NCI-H2081 treated with DMSO at 0.1 percent for 48 hours (cell line): ENCODE measurements at places on chromosomes 5 and 9.

DNA sequence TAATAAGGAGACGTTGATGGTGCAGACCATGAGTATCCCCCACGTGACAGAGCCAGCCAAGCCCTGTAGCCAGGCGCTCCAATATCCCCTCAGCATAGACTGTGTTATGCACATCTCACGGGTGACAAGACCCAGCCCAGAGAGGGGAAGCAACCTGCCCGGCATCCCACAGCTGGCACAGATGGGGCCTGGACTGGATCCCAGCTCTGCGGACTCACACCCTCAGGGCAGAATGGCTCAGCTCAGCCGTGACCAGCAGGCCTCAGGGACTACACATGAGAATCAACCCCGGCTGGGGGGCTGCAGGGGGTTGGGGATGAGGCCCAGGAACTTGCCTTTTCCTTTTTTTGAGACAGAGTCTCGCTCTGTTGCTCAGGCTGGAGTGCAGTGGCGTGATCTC, 11.7 kb downstream of the FIBCD1 start:
- DNase-seq: no peak

- DNase-seq: no peak
Measured at GRCh38 chr5:74112372-74113195, 486.6 kb downstream of the ARHGEF28 start.

- DNase-seq: no peak
Measured at GRCh38 chr9:113222482-113222841, 1.1 kb downstream of the SLC31A1 start.

GRCh38 chr9:86644675-86645034, 290.4 kb upstream of the TUT7 start:
- no peak for DNase-seq

DNA sequence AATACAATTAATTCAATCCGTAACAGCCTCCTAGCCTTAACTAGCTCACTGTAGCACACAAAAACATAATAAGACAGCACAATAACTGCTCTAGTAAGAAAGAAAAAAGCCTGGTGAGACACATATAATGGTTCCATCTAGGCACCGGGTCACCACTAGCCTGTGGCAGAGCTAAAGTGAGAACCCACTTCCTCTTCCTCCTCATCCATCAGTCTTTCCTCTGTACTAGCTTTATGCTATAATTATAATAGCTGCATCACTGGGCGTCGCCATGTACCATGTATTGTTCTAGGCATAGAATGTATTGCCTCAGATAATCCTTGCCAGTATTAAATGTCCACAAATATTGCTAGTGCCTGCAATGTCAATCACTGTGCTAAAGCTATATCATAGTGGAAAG, 23.1 kb downstream of the ADRB2 start:
- DNase-seq: no peak

DNA sequence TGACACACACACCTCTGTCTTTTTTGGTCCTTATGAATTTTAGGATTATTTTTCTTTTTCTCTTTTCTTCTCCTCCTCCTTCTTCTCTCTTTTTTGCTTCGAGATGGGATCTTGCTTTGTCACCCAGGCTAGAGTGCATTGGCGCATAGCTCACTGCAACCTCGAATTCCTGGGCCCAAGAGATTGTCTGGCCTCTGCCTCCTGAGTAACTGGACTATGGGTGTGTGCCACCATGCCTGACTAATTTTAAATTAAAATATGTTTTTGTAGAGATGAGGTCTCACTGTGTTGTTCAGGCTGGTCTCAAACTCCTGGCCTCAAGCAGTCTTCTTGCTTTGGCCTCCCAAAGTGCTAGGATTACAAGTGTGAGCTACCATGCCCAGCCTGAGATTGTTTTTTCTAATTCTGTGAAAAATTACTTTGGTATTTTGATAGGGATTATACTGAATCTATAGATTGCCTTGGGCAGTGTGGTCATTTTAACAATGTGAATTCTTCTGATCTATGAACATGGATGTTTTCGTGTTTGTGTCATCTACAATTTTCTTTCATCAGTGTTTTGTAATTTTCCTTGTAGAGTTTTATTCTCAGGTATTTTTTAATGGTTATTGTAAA, 7.7 kb downstream of the AHRR start:
- DNase-seq: no peak

DNA sequence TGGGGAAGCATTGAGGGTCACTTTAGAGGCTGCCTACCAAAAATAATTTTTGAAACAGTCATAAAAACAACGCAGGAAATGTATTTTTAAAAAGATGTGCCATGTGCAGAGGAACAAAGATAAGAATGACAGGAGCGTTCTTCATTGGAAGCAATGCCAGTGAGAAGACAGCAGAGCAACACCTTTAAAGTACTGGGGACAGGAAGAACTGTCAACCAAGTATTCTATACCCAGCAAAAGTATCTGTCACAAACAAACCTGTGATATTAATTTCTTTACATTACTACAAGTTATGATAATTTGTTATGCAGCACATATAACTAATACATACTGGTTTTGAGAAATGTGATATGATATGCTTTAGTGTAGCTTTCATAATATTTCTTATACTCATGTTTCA, 675.6 kb downstream of the IRX1 start:
- no peak for DNase-seq

DNA sequence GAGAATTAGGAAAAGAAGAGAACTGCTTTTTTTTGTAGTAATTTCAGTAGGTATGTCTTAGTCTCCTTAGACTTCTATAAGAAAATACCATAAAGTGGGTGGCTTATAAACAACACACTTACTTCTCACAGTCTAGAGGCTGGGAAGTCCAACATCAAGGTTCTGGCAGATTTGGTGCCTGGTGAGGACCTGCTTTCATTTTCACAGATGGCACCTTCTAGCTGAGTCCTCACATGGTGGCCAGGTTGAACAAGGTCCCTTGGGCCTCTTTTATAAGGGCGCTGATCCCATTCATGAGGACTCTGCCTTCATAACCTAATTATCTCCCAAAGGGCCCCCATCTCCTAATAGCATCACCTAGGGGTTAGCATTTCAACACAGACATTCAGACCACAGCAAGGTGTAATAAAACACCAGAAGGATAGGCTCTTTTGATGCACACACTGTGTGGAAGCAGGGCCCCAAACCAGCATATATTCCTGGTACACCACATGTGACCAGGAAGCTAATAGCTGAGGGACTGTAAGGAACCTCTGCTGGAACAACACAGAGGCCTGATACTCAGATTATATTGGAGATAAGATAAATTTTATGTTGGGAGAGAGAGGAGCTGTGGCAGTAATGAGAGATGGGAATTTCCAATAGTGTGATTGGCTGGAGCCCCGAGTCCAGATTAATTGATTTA, 384.9 kb downstream of the RAB3C start:
- DNase-seq: no peak

DNA sequence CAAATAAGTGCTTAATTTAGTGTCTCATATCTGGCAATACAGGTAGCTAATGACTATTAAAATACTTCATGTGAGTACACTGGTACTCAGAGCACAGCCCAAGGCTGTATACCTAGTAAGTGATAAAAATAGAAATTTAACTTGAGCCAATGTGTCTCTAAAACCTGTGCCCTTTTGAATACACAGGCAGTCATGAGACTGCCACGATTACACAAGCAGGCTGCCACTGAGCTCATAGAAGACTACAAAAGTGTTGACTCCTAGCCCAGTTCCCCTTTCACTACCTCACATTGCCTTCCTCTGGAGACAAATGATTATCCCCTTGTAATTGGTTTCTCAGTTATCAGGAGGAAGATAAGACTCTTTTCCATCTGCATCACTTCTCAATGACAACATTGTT, 66.3 kb upstream of the PAPPA start:
- peak; percentile 64 for DNase-seq

DNA sequence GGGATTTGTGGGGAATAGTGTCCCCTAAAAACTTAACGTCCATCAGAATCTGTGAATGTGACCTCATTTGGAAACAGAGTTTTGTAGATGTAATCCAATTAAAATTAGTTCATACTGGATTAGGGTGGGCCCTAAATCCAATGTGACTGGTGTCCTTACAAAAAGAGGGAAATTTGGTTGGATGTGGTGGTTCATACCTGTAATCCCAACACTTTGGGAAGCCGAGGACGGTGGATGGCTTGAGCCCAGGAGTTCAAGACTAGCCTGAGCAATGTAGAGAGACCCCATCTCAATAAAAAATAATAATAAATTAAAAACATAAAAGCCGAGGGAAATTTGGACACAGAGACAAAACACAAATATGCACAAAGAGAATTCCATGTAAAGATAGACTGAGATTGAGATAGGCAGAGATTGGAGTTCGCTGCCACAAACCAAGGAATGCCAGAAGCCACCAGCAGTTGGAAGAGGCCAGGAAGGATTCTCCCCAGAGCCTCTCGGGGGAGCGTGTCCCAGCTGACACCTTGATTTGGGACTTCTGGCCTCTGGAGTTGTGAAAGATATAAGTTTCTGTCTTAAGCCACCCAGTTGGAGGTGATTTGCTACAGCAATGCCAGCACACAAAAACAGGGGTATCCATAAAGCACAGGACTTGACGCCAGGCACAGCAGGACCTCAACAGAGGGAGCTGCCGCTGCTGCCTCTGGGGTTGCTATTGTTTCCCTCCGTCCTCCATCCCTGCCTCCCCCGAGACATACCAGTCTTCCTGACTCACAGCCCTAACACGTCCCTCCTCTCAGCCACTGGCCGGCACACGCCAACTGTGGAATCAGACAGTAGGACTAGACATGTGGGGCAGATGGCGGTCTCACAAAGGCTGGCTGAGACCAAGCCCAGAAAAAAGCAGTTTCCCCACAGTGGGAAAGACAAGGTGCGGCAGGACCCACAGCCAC, 73.8 kb upstream of the IL17B start:
- no peak for DNase-seq

DNA sequence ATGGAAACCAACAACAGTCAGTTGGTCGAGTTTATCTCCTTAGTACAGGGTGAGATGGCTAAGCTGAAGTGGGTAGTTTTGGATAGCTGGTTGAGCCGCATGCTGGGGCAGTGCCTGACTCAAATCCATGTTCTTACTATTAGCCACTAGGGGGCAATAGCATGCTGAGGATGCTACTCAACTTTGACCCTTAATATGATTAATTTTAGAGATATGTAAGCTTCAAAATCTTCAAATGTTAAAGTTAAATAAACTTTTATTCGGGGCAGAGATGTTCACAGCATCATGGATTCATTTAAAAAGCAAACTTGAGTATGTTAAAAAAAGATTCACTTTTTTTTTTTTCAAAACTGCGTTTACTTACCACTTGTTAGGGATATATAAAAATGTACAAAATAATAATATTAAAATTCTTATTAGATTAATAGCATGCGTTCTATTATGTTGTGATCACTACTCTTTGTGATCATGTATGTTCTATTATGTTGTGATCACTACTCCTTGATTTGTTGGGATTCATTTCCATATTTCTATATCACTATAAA, 57.0 kb downstream of the C9orf153 start:
- no peak for DNase-seq

DNA sequence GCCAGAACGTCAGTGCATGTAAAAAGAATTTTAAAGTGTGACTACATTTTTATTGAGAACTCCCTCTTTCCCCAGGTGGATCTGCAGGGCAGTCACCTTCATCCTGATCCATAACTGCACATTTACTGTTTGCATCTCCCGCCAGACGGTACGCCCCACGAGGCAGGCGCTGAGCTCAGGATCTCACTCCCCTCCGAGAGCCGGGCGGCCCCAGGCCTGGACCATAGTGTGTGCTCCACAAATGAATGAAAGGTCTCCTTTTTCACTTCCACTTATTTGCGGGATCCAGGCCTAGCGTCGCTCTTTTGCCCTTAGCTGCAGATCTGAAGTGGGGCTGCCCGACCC, 378 bp downstream of the DROSHA start:
- DNase-seq: no peak

GRCh38 chr9:134336924-134337323, 10.7 kb downstream of the RXRA start:
- no peak for DNase-seq

- no peak for DNase-seq
Measured at GRCh38 chr9:567128-567746, 274.3 kb upstream of the DMRT1 start.

GRCh38 chr5:87746891-87747377, 334.2 kb upstream of the CCNH start:
- no peak for DNase-seq

DNA sequence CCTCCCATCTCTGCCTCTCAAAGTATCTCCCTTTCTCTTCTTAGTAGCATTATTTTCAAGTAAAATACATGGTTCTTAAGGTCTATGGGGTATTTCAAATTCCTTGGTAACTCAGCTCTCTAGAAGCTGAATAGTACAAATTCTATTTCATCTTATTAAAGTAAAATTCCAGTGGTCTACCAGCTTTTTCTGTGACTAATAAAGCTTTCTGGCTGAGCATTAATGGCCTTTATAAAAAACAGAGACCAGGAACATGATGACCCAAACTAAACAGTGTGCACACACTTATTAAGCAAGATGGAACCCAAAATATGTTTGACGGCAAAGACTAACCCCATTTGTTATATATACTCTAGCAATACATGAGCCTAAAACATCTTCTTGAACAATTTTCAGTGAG, 142.6 kb downstream of the OR2K2 start:
- no peak for DNase-seq

GRCh38 chr9:114902786-114903524, 27.4 kb downstream of the TNFSF8 start:
- DNase-seq: no peak

DNA sequence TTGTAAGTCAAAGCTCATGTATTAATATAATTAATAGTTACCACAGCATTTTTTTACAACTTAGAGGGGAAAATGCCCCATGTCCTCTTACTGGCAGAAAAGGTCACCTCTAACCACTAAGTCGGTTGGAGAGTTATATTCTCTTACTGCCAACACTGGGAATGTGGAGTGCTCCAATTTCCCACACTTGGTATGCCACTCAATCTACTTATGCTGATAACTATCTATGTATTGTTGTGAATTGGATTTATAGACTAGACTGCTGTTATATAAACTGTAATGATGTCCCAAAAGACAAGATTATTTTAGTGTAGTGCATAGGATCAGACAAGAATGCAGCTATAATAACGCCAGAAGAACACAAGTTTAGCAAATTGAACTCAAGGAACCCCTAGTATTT, 2385.2 kb upstream of the C9orf72 start:
- no peak for DNase-seq

- no peak for DNase-seq
Measured at GRCh38 chr5:155193029-155193428, 179.5 kb downstream of the KIF4B start.
